ENCODE measurements at places on chromosomes 6 and 20.

DNA sequence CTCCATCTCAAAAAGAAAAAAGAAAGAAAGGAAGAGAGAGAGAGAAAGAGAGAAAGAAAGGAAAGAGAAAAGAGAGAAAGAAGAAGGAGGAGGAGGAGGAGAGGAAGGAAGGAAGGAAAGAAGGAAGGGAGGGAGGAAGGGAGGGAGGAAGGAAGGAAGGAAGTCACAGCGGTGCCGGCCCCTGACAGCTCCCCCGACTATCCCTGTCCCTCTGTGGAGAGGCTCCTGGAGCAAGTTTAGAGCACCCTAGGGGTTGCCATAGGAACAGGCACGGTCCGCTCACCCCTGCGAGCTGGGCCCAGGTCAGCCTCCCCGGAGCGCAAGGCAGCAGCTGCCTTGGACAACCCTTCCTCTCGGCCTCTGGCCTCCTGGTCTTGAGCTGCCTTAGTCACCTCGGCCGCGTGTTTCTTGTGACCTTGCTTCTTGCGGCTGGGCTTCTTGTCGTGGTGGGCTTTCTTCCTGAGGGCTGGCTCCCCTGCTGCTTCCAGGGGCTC lies 6.8 kb downstream of the BNIP5 start:
- DNase-seq, result no peak

- no peak for DNase-seq
Measured at GRCh38 chr20:51802170-51802751, at the start of gene SALL4. Gene SALL4, minus strand, starts transcription at chr20:51802521. Its CDS starts 113 bp downstream, at chr20:51802408.

- DNase-seq, result no peak
Measured at GRCh38 chr20:61832181-61832580, 233.5 kb downstream of the TAF4 start.

DNA sequence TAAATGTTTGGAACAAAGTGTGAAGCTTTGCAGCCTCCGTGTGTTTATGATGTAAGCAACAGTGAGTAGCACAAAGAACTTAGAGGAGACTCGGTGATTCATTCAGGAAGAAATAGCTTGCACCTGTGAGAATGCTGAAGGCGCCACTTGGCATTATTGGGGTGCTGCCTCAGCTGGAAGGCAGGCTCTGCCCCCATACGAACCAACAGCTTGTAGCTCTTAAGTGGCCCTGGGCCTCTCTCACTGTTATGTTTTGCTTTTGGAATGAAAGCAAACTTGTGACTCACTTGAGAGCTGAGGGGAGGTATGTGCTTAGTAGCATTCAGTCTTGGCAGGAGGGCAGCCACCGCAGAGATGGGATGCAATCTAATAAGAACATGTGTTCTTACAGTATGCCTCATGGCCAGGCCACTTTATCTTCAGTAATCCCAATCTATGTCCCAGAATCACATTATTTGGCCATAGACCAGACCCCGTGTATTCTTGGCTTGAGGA lies 310.7 kb downstream of the EYA4 start:
- no peak for DNase-seq

GRCh38 chr6:10373642-10374359 lies 41.1 kb downstream of the TFAP2A start:
- DNase-seq, result no peak

GRCh38 chr6:106090001-106090400 lies 3.9 kb downstream of the PRDM1 start:
- no peak for DNase-seq

- peak; percentile 12 for DNase-seq
Measured at GRCh38 chr6:99612551-99613408, 6.1 kb downstream of the PRDM13 start.

GRCh38 chr20:50580842-50581544 lies 70.8 kb downstream of the PTPN1 start:
- no peak for DNase-seq

DNA sequence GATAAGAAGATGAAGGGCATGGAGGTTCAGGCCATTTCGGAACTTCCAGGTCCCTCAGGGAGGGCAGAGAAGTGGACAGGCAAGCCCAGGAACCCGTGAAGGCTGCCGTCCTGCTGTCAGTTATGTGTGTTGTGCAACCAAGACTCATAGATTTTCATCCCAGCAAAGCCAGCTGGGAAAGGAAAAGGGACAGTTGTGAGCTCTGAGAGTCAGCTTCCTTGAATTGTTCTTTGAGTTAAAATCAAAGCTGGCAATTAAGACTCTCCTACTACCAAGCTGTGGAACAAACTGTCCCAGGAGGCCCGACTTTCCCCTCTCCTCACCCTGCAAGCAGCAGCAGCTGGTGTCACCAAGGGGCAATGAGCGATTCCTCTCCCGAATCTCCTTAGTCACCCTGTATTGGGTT lies 46.3 kb upstream of the IYD start:
- no peak for DNase-seq

DNA sequence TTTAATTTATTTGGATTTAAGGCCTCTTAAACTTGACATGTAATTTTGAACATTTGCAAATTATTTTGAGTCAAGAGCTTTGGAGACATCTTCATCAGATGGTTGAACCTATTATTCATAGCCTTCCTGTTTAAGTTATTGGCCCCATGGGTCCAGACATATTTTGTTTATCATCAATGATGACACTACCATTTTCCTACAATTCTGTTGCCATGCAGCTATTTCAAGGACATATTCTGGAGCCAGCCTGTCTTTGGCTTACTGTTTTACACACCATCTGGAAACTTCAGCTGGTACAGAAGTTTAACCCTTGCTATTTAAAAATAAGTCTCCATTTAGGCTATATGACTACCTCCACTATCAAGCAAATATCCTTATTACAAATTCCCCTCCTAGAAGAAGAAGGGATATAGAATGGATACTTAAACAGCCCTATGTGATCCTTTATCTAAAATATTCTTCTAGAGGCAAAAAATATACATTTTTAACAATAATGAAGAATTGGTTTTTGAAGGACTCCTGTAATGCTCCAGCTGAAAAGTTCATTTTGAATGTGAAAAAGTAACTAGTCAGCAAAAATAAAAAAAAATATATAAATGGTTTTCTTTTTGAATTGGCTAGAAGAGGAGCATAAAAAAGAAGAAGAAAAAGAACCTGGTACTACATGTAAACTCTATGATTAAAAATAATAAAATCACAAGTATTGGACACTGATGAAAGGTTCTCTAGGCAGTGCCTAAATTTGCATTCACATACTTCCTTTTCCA lies 544.0 kb upstream of the HS3ST5 start:
- DNase-seq, result no peak

GRCh38 chr20:44143936-44144335 lies 43.1 kb downstream of the JPH2 start:
- no peak for DNase-seq

DNA sequence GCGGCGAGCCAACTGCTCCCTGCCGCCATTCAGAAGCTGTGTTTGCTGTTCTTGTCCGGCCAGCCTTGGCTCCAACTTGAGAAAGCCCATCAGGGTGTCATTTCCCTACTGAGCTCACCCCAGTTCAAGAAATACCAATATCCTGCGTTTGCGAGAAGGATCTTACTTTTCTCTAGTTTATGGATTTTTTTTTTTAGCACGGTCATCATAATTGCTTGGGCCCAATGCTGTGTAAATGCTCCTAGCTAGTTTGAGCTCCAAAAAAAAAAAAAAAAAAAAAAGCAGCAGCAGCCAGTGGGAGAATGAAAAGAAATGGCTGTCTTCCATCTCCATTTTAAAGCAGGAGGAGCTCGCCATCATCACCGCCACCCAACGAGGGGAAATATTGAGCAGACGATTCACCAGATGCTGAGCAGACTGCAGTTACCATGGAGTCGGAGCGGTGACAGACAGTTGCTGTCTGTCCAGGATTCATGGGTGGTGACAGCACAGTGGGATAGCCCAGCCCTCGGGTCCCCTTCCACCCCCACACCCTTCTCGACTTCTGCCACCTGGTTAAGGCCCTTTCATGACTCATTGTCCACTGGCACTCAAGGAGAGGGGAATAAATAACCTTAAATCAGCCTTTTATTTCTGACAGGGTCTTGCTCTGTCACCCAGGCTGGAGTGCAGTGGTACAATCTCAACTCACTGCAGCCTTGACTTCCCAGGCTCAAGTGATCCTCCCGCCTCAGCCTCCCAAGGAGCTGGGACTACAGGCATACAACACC lies 132.4 kb upstream of the SNX9 start:
- no peak for DNase-seq

- DNase-seq, result no peak
Measured at GRCh38 chr20:50431066-50431450, 79.1 kb upstream of the PTPN1 start.

DNA sequence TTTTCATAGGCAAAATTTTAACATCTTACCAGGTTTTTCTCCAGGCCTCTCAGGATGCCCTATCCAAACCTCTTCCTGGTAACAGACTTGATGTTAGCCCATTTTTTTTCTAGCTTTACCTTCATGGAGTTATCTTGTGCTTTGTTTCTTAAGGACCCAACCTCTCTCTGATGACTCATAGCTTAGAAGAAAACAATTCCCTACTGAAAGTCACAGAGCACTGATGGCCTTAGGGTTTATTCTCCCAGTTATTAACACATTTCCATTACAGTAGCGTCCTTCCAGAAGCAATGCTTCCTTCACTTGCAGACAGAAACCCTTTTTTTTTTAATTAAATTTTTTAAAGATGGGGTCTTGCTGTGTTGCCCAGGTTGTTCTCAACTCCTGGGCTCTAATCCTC lies 79.4 kb downstream of the IYD start:
- no peak for DNase-seq

All from activated CD4-positive, alpha-beta T cell treated with anti-CD3 and anti-CD28 coated beads for 48 hours (primary cell).